ENCODE measurements at places on chromosomes 7 and 10.

DNA sequence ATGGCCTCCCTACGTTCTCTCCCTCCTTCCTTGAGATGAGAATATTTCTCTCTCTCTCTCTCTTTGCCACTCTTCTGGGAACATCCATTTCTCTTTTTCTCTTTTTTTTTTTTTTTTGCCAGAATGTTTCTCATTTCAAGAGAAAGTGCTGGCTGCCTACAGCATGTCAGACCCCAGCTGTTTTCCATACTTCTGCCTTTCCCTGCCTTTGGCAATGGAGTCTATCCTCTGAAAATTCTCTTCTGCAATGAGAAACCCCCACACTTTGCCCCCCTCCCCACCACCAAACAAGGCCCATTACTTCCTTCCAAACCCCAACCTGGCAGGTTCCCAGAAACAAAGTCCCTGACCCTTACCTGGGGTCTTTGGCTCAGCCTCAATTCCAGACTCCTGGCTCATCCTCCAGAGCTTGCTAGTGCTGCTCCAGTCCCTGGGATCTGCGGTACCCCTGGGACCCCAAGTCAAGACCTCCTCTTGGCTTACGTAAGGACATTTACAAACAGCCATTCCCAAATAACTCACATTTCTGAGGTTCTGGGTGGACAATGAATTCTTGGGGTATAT lies 17.4 kb upstream of the CCL26 start:
- no peak for DNase-seq

DNA sequence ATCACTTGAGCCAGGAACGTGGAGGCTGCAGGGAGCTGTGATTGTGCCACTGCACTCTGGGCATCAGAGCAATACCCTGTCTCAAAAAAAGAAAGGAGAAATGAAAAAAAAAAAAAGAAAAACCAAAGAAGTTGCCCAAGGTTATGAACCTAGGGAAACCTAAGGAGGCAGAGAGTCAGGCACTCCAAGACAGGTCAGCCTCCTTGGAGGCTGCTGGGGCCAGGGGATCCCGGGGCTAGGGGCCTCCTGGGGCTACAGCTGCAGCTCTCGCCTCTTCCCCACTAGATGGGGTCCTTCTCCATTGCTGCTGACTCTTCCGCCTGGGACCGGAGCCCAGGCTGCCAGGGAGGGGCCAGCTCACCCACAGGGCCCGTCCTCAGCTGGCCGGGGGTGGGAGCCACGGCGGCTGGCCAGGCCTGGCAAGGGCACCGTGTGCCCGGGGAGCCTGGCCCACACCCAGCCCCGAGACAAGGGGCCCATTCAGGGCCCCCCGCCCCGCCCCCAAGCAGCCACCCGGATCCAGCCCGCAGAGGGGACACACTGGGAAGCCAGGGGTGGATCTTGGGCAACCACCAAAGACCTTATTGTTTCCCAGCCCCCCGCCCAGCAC lies 1.7 kb upstream of the SPACDR start:
- peak; percentile 63 for DNase-seq

- no peak for DNase-seq
Measured at GRCh38 chr10:110223298-110223925, 16.0 kb downstream of the MXI1 start.

- peak; percentile 59 for DNase-seq
Measured at GRCh38 chr7:88772776-88773175, 13.3 kb downstream of the ZNF804B start.

GRCh38 chr7:127924874-127925273 lies 106.4 kb downstream of the LRRC4 start:
- no peak for DNase-seq

DNA sequence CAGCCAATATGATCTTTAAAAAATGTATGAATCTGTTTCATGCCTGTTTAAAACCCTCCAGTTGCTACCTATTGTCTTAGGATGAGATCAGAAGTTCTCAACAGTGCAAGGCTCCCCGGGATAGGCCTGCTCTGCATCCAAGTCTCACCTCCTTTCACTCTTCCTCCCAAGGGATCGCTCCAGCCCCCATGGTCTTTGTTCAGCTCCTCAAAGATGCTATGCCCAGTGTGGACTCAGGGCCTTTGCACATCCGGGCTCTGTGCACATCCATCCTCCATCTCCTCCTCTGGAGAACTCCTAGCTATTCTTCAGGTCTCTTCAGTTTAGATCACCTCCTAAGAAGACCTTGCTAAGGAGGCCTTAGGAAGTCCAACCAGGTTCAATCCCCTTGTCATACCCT lies 82.7 kb upstream of the LEP start:
- no peak for DNase-seq

GRCh38 chr10:103592186-103593021 lies 98.9 kb downstream of the NEURL1 start:
- DNase-seq: peak; percentile 0
